ENCODE measurements at places on chromosomes 12 and 14.

DNA sequence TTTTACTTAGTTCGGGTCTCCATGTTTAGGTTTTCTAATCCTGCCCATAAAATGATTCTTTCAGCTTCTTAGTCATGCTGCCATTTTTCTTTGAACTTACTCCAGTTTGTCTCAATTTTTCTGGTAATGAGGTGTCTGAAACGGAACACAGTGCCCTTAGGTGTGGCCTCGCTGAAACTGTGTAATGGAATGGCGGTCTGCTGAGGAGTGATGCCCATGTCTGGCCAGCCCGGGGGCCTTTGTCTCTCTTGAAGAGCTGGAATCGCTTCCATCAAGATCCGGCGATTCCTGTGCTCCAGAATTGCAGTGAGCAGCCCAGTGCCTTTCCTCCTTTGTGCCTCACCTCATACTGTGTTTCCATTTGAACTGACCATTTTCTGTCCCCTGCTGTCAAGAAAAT, 112.5 kb downstream of the FBXL14 start:
- DNase-seq, result no peak

DNA sequence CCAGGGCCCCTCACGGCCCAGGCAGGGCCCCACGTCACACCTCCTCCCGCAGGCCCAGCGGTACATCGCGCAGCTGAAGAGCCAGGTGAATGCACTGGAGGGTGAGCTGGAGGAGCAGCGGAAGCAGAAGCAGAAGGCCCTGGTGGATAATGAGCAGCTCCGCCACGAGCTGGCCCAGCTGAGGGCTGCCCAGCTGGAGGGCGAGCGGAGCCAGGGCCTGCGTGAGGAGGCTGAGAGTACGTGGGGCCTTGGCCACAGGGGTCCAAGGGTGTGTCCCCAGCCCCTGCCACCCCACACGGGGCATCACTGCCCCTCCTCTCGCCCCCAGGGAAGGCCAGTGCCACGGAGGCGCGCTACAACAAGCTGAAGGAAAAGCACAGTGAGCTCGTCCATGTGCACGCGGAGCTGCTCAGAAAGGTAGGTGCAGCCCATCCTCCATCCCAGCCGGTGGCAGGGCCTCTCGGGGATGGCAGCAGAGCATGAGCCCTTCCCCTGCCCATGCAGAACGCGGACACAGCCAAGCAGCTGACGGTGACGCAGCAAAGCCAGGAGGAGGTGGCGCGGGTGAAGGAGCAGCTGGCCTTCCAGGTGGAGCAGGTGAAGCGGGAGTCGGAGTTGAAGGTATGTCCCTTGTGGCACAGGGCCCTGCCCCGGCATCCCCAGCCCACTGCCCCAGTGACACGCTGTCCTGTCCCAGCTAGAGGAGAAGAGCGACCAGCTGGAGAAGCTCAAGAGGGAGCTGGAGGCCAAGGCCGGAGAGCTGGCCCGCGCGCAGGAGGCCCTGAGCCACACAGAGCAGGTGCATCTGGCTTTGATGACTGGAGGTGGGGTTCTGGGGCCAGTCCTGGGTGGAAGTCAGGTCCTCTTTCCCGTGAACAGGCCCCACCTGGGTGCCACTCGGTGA, 20.9 kb downstream of the HIP1R start:
- DNase-seq, result no peak

DNA sequence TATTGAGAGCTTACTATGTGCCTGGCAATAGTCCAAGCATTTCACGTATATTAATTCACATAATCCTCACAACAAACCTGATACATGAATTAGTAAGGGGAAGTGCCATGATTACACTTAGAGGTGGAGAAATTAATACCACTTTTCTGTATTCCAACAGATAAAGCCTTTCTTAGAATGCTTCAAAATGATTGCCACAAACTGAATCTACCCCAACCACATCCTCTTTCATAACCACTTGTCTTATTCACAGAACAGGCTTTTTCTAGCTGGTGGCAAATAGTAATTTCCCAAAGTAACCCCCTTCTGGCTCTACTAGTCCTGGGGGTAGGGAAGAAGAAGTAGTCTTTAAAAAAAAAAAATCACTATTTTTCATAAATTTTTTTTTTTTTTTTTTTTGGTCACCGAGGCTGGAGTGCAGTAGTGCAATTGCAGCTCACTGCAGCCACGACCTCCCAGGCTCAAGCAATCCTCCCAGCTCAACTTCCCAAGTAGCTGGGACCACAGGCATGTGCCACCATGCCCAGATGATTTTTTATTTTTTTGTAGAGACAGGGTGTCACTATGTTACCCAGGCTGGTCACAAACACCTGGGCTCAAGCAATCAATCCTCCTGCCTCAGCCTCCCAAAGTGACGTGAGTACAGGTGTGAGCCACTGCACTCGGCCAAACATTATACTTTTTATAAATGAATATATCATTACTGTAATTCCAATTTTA, 59.0 kb upstream of the ARID2 start:
- DNase-seq, result peak; percentile 38

DNA sequence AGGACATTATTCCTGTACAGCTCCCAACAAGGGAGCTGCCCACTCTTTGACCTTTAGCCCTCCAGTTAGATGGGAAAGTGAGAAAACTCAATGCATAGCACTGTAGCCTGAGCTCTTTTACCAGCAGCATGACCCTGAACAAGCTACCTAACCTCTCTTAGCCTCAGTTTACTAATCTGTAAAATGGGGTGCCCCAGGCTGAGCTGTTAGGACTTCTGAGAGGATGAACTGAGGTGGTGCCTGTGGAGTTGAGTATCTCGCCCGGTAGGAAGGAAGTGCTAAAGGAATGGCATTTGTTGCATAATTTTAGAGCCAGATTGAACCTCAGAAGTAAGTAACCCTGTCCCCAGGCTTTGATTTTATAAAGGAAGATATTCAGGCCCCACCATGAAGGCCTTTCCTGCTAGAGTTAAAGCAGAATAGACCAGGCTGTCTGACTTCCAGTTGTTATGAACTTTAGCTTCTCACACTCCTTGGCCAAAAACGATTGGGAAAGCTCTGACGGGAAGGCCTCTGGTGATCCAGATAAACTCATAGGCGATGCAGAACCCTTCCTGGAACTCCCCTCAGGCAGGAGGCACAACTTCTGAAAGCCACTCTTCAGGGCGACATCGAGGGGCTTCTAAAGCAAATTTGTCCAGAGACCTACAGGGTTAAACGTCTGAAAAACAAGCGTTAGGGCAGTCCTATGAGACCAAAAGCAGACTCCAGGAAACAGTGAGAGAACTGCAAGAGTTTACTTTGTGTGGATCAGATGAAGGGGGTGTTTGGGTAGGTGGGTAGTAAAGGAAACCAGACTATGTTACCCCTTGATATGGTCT, 2.5 kb upstream of the SERPINA10 start:
- no peak for DNase-seq

DNA sequence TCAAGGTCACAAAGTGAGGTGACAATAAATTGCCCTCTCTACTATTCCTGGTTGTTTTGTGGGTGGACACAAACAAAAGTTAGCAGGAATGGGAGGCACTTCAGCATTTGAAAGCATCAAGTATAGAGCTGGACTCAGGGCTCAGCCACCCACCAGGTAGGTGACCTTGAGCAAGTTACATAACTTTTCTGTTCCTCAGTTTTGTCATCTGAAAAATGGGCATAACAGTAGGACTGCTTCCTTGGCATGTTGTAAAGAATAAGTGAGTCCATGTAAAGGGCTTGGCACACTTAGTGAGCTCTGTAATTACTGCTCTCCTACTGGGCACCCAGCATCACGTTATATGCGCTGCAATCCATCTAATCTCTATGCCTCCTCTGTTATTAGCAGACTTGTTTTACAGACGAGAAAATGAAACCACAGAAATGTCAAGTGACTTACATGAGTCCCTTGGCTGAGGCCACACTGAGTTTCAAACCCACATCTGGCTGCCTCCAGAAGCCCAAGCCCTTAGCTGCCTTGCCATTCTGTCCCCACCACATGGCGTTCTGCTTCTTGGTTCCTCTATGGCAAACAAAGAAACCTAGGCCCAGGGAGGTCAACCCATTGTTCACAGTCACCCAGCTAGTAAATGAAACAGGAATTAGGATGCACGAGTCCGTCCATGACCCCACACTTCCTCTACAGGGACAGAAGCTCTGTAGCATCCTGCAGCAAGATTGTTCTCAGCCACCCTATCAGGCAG, 63.2 kb upstream of the SLC24A4 start:
- DNase-seq, result no peak

- DNase-seq, result peak; percentile 54
Observed at GRCh38 chr14:36070031-36070719, 106.3 kb downstream of the PTCSC3 start.

- DNase-seq, result peak; percentile 30
Observed at GRCh38 chr14:105070760-105071137, 5.5 kb upstream of the GPR132 start.

DNA sequence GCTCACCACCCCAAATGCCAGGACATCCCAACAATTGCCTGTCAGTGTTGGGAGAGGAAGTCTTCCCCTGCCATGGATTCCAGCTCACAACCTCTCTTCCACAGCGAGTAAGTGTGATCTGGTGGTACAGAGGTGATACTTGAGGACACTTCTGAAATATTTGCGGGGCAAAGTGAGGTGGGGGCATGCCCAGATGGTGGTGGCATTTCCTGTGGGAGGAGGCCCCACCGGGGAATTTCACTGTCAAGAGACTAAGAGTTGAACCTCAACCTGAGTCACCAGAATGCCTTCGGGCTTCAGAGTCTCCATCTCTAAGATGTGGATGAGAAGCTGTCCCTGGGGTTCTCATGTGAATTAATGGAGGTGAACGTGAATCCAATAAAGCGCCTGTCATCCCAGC, 122.3 kb upstream of the RFLNA start:
- DNase-seq, result no peak

GRCh38 chr12:7961395-7962178, 25.6 kb upstream of the SLC2A3 start:
- DNase-seq, result no peak

- no peak for DNase-seq
Observed at GRCh38 chr14:64942531-64943111, at the start of gene GPX2. Gene GPX2, minus strand, starts transcription at chr14:64942745. Its CDS starts 19 bp downstream, at chr14:64942726.

DNA sequence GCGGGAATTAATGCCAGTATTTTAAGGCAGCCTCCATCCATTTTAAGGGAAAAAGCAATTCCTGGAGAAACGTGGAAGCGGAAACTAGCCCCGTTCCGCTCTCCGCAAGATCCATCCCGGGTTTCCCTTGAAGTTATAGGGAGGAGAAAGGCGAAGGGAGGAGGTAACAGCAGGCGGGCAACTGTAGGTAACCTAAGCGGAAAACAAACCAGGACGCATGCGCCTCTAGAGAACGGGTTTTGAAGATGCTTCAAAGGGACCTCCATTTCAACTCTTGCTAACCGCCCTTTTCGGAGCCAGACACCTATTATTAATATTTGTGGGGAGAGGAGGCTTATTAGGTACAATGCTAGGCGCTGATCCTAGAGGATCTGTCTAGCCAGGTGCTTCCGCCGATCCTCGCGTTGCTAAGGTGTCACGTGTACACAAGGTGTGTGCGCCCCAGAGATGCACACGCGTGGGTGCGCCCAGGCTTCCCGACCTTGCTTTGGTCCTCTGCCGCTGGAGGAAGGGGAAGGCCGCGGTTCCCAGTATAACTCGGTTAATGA, 6.2 kb downstream of the TBX5 start:
- no peak for DNase-seq

GRCh38 chr12:108638997-108639822, 5.5 kb upstream of the SELPLG start:
- no peak for DNase-seq

- no peak for DNase-seq
Observed at GRCh38 chr14:55366271-55366670, 45.4 kb downstream of the ATG14 start.

DNA sequence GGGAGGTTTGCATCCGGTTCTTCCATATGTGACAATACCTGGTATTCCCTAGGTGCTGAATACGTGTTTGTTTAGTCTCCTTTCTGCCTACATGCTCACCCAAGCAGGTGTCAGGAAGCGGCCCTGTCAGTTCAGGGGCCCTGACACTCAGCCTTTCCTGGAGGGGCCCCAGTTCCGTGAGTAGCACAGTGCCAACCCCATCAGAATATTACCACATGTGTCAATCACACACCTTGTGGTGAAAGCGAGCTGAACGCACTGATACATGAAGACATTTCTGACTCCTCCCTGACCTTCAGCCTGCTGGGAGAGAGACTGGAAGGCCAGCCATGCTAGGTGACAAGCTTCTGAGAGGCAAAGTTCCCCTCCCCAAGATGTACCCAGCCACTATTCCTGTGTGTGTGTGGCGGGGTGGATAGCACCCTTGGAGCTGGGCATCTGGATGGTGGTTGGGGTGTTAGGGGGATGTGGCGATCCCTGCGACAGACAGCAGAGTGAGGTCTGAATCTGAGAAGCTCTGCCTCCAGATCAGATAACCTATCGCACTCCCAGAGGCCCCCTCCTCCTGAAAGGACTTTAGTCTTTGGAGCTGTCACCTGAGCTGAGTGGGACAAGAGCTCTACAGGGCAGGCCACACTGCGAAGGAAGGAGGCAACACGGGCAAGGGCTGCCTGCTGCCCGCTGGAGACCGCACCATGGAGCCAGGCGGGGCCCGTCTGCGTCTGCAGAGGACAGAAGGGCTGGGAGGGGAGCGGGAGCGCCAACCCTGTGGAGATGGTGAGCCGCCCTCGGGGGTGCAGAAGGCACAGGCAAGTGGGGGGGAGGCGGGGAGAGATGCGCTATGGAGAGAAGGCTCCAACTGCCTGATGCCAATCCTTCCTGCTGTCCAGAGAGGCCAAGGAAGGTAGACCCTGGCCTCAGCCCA, at the start of gene SOAT2:
TSS of gene SOAT2 (plus strand) at position 604 of the 925 bp plus-strand sequence. CDS start at position 696, 92 bp downstream.
- DNase-seq, result peak; percentile 62

Measured in activated naive CD8-positive, alpha-beta T cell treated with anti-CD3 and anti-CD28 coated beads, Interleukin-2, amount 10 ng/mL, durations not matched to agents 7 days and 5 days (primary cell).